ENCODE measurements at places on chromosomes 16 and 17.

- DNase-seq, result no peak
Measured at GRCh38 chr17:5286846-5287245, 4.8 kb downstream of the RABEP1 start.

DNA sequence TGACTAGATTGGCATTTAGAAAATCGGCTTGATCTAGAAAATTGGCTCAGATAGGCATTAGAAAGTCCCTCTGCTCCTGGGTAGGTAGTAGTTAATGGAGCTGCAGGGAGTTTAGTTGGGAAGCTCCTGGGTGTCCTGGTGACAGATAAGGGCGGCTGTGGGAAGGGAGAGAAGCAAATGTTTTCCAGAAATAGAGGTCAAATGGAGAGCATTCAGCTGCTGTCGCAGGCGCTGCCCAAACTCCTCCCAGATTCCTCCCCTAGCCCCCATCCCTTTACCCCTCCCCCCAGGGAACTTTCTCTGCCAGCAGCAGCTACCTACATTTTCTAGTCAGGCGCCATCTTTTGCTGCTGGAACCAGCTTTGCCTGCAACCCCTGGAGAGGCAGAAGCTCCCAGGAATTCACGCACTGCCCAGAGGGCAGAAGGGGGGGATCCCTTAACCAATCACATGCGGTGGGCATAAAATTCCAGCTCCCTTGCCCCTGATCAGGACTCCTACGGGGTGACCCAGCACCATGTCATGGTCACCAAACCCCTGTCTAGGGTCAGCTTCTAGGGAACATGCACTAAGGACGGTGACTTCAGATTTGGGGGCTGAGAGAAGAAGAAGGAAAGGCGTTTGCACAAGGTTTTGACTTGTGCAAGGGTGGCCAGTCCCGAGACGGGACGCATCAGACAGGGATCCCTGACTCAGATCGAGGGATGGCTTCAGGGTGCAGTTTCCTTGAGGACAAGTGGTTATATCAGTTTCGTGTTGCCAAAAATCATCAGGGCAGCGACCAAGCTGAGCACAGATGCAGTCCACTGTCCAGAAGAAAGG is 43.8 kb downstream of the SOCS1 start:
- DNase-seq, result no peak

DNA sequence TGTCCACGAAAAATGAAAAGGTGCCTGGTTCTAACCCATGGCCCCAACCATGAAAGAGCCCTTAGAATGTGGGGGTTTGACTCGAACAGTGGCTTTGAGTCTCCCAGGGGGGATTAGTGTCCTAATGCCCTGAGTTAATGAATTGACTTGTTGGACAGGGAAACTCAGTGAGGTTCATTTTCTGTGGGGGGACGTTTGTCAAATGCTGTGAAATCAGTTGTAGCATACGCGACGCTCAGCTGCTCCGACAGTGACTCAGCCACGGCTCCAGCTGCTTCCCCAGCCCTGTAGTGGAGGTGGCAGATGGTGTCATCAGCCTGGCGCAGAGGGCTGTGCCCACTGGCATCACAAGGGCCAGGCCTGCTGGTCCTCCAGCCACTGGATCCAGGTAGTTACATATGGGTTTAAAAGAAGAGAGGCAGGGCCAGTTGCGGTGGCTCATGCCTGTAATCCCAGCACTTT is 3.9 kb upstream of the TMEM235 start:
- DNase-seq, result no peak

- DNase-seq, result no peak
Measured at GRCh38 chr16:84554627-84555328, 50.3 kb upstream of the MEAK7 start.

- DNase-seq, result peak; percentile 46
Measured at GRCh38 chr17:75524970-75525805, at the start of gene LLGL2. LLGL2 (plus strand) TSS chr17:75525697; CDS start chr17:75543427, 17,730 bp downstream.

GRCh38 chr17:47757386-47757785 is 24.4 kb downstream of the TBX21 start:
- DNase-seq, result no peak

- no peak for DNase-seq
Measured at GRCh38 chr17:13209081-13209480, 191.3 kb upstream of the ELAC2 start.

DNA sequence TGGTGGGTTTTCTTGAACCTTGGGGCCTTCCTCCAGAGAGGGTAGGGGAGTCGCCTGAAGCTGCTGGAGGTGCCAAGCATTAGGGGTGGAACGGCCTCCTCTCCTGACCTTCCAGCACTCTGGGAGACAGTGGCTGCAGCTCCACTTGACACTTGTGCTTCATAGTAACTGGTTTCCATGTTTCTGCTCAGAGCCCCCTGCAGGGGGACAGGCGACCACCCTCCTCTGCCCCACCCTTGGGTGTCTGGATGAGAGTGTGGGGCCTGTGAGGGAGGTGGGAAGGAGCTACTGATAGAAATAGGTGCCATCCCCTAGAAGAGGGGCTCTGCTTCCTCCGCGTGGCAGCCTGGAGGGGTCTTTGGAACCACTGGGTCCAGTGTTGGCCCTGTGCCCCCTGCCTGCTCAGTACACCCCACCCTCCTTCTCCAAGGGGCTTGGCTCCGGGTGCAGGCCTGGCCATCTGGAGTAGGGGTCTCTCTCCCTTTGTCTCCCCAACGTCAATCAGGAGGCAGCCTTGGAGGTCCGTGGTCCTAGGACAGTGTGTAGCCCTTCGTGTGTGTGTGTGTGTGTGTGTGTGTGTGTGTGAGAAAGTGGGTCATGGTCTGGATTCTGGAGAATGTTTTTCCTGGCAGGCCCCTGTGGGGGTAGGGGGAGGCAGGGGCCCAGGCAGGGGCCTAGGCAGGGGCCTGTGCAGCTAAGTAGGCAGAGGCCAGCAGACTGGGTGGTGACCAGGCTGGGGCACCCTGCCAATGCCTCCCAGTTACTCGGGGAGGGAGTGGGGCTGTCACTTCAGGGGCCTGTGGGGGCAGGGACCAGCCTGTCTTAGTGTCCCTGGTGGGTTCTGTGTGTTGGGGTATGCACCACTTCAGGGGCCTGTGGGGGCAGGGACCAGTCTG is 4.9 kb downstream of the LASP1 start:
- no peak for DNase-seq

- no peak for DNase-seq
Measured at GRCh38 chr17:35095741-35096140, 23.9 kb downstream of the RAD51D start.

DNA sequence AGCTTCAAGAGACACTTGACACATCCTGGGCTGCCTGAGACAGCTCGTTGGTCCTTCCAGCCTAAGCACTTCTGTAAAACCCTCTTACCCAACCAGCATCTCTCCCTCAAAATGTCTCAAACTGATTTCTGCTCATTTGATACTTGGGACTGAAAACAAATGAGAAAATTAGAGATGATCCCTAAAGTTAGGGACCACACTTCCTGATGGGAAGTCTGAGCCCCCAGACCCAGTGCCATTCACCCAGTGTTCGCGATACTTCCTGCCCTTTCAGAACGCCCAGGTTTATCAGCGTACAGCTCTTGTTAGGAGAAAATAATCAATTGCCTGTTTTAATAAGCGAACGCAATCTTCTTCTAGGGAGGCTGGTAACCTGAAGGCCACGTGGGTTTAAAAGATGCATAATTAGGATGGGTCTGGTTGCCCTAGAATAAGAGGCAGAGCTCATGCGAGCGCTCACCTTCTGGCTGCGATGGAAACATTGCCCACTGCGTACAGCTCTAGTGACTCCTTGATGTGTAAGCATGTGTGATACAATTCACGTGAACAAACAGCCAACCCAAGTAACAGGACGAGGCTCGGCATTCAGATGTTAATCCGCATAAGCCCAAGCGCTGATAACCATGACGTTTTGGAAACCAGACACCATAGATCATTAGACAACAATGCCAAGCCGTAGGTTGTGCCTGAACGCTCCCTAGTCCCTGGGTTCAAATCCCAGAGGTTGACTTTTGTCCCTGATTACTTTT is 213.1 kb downstream of the FOXL1 start:
- DNase-seq, result no peak

DNA sequence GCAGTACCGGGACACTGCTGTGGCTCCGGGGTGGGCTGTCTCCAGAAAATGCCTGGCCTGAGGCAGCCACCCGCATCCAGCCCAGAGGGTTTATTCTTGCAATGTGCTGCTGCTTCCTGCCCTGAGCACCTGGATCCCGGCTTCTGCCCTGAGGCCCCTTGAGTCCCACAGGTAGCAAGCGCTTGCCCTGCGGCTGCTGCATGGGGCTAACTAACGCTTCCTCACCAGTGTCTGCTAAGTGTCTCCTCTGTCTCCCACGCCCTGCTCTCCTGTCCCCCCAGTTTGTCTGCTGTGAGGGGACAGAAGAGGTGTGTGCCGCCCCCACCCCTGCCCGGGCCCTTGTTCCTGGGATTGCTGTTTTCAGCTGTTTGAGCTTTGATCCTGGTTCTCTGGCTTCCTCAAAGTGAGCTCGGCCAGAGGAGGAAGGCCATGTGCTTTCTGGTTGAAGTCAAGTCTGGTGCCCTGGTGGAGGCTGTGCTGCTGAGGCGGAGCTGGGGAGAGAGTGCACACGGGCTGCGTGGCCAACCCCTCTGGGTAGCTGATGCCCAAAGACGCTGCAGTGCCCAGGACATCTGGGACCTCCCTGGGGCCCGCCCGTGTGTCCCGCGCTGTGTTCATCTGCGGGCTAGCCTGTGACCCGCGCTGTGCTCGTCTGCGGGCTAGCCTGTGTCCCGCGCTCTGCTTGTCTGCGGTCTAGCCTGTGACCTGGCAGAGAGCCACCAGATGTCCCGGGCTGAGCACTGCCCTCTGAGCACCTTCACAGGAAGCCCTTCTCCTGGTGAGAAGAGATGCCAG is 12.9 kb downstream of the STH start:
- DNase-seq, result no peak

DNA sequence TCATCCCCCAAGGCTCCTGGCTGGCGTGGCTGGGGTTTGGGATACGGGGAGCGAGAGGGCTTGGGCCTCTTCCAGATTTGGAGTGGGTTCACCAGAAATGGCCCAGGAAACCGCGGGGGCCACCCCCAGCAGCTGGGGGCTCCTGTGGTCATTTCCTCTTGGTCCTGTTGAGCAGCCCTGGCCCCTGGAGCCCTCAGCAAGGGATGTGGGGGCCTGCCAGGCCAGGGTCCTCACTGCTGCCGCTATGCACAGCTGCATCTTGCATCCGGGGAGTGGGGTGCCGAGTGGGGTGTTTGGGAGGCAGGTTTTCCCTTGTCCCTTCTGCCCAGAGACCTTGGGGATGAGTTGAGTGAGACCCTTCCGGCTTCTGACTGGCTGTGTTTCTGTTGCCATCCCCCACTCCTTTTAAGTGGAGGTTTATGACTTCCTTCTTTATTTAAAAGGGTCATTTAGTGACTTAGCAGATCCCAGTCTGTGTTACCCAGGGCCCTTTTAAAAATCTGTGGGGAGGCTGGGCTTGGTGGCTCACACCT is 319.8 kb downstream of the SEC14L1 start:
- no peak for DNase-seq

- DNase-seq, result no peak
Measured at GRCh38 chr16:65890203-65890602, 476.3 kb upstream of the CDH5 start.

DNA sequence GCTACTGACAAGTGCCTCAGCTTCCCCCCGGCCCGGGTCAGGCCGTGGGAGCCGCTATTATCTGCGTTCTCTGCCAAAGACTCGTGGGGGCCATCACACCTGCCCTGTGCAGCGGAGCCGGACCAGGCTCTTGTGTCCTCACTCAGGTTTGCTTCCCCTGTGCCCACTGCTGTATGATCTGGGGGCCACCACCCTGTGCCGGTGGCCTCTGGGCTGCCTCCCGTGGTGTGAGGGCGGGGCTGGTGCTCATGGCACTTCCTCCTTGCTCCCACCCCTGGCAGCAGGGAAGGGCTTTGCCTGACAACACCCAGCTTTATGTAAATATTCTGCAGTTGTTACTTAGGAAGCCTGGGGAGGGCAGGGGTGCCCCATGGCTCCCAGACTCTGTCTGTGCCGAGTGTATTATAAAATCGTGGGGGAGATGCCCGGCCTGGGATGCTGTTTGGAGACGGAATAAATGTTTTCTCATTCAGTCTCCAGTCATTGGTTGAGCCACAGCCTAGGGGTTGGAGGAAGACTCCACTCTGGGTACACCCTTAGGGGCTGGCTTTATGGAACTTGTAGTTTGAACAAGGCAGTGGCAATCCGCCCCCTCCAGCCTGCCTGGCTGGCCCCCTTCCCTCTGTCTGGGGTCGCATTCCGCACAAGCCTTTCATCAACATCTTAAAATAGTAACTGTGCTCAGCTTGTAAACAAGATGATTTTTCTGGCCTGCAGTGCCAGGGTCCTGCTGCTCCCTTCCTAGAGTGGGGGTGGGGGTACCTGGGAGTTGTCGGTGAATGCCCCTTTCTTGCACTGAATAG is 4.1 kb downstream of the SYNGR2 start:
- DNase-seq, result no peak

GRCh38 chr16:10312784-10313724 is 72.8 kb upstream of the ATF7IP2 start:
- DNase-seq, result no peak

DNA sequence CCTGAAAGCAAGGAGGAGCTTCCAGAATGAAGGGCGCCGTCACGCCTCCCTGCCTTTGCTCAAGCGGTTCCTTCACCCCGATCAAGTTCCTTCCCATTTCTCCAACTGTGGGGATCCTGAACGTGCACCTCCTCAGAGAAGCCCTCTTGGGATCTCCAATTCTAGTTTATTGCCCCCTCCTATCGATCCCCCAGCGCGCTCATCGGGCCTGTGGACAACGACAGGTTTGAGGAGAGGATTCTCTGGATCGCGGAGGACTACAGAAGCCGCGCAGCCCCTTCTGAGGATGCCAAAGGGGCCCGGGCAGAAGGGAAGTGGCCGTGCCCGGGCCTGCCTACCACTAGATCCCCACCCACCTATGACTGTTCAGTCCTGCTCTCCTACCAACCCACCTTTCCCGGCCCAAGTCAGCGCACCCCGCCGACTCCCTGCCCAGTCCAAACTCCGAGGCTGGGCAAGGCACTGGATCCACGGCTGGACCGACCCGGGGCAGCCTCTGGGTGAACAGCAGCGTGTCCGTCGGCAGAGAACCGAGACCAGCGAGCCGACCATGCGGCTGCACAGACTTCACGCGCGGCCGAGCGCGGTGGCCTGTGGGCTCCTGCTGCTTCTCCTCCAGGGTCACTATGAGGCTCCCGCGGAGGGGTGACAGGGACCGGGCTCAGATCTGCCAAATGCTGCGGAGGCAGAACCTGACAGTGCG is 12.8 kb upstream of the CES3 start:
- DNase-seq, result no peak

- no peak for DNase-seq
Measured at GRCh38 chr17:14304773-14305517, 4.1 kb downstream of the HS3ST3B1 start.

DNA sequence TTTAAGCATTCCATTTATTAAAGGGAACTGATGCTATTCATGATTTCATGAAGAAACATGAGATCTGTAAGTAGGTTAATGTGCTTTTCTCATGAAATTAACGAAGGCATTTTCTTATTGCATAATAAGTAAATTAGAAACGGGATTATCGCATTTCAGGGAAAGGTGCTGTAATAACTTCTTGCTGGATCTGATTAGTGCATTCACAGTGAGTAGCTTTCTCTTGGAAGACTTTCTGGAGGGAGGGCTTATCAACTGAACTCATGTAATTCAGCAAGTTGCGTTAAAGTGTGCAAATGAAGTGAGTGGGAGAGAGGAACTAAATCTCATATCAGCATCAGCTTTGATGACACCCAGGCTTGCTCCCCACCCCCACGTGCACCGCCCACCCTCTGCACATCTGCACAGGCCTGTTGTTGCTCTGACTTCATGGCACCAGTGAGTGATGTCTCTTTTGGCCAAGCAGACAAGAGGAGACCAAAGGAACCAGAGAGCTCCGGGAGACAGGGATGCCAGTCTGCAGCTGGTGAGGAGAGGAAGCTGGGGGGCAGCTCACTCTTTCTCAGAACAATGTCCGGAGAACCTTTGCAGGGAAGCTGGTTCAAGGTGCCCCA is 26.3 kb upstream of the GAS7 start:
- DNase-seq, result no peak

- no peak for DNase-seq
Measured at GRCh38 chr17:39165178-39165840, 652 bp downstream of the ARL5C start.
